Gastrocnemius medialis (tissue), 4 donors: ENCODE measurements at places on chromosomes 6 and 20. TPM values are rescaled to one million over a fixed set of nuclear protein-coding genes. Genes with fewer than 3 reads are reported as not detected.

DNA sequence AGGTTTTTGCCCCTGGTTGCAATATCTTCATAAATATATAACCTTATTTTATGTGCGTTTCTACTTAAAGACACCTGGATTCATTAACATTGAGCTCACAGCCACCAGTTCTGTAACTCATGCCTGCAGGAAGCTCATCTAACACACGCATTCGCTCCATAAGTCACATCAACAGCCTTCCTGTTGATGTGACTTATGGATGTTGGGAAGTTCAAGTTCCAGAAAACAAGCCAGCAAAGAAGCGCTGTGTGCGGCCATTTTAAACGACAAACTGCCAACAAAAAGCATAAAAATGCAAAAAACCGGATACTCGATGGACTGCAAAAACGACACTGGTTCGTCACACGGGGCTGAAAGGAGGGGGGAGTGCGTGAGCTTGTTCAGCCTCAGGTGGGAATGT, 77.9 kb upstream of the NFATC2 start:
- no peak overlapping the region for H3K27ac ChIP-seq
- H3K36me3 ChIP-seq = peaks cover 9% of the 10 kb centered on the region
- H3K4me3 ChIP-seq = no peak overlapping the region

- DNase-seq = peak; percentile 39
- peaks cover 10% of the 10 kb centered on the region for H3K4me1 ChIP-seq
- H3K36me3 ChIP-seq = no peaks in the 10 kb centered on the region
- no peak overlapping the region for H3K4me3 ChIP-seq
Measured at GRCh38 chr6:42766163-42766670, 15.6 kb upstream of the BICRAL start.

Gene HDDC2
- total RNA-seq = 88.3 TPM

GRCh38 chr6:25052181-25052580, 116.4 kb upstream of the RIPOR2 start:
- no peak overlapping the region for H3K27ac ChIP-seq
- H3K36me3 ChIP-seq = no peaks in the 10 kb centered on the region

- H3K36me3 ChIP-seq = no peaks in the 10 kb centered on the region
- H3K27me3 ChIP-seq = no peaks in the 10 kb centered on the region
- no peaks in the 10 kb centered on the region for H3K4me1 ChIP-seq
- DNase-seq = no peak
- no peak overlapping the region for H3K4me3 ChIP-seq
Measured at GRCh38 chr6:42163981-42164380, 9.2 kb upstream of the GUCA1A start.

GRCh38 chr6:151721146-151721545, 86.3 kb upstream of the ESR1 start:
- H3K4me1 ChIP-seq = no peaks in the 10 kb centered on the region
- no peak for DNase-seq
- H3K27me3 ChIP-seq = no peaks in the 10 kb centered on the region
- no peaks in the 10 kb centered on the region for H3K36me3 ChIP-seq
- H3K4me3 ChIP-seq = no peak overlapping the region

Gene ZSCAN9
- 4.9 TPM for total RNA-seq

DNA sequence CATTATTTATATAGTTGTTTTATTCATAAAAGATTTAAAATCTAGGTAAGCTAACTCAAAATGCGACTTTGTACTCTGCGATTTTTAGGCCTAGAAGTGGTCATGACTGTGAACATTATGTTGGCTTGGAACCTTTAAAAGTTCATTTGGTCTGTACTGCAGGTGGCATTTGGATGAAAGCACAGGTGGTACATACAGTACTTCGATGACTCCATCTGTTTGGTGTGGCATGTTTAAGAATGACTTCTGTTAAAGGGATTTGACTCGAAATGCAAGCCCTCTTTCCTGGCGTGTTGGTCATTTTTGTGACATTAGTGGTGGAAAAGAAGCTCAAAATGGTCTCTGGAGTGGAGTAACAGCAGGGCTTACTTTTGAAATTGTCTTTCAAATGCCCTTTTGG, 118.1 kb downstream of the UST start:
- no peak overlapping the region for H3K4me3 ChIP-seq
- DNase-seq = no peak
- H3K27me3 ChIP-seq = no peaks in the 10 kb centered on the region
- H3K36me3 ChIP-seq = no peaks in the 10 kb centered on the region
- H3K4me1 ChIP-seq = peaks cover 3% of the 10 kb centered on the region

Gene GTF2H4
- 6.3 TPM for total RNA-seq

GRCh38 chr6:79461205-79461604, 76.0 kb downstream of the LCA5 start:
- no peak for DNase-seq
- H3K4me3 ChIP-seq = no peak overlapping the region
- H3K36me3 ChIP-seq = no peaks in the 10 kb centered on the region

GRCh38 chr6:63764318-63764916, 128.8 kb downstream of the PHF3 start:
- no peaks in the 10 kb centered on the region for H3K4me1 ChIP-seq
- H3K4me3 ChIP-seq = no peak overlapping the region
- DNase-seq = no peak
- H3K27ac ChIP-seq = no peak overlapping the region

Gene COX7A2
- 263 TPM for total RNA-seq

- no peak for DNase-seq
- peaks cover 4% of the 10 kb centered on the region for H3K4me1 ChIP-seq
- peak overlapping the region; percentile 38 for H3K4me3 ChIP-seq
- no peak overlapping the region for H3K27ac ChIP-seq
- no peaks in the 10 kb centered on the region for H3K36me3 ChIP-seq
Measured at GRCh38 chr6:34466242-34467185, 638 bp downstream of the PACSIN1 start.

GRCh38 chr20:49624317-49624716, 56.4 kb upstream of the PTGIS start:
- peaks cover 7% of the 10 kb centered on the region for H3K4me1 ChIP-seq
- no peak overlapping the region for H3K4me3 ChIP-seq
- H3K27me3 ChIP-seq = no peaks in the 10 kb centered on the region
- no peaks in the 10 kb centered on the region for H3K36me3 ChIP-seq
- no peak for DNase-seq

Gene PKIB
- total RNA-seq = 0.64 TPM

Gene EPB41L1
- total RNA-seq = 11.4 TPM

Gene SLC4A11
- total RNA-seq = 2.0 TPM

GRCh38 chr6:148416330-148416965, 73.8 kb downstream of the SASH1 start:
- peaks cover 32% of the 10 kb centered on the region for H3K4me1 ChIP-seq
- H3K36me3 ChIP-seq = no peaks in the 10 kb centered on the region

Gene FAM217A
- not detected for total RNA-seq
